NCI-H1436 treated with DMSO at 0.1 percent for 48 hours (cell line): ENCODE measurements at places on chromosomes 12 and 14.
A peak's percentile ranks its signal among the peaks of the same experiment; 100 is the strongest.

GRCh38 chr12:99767809-99768208, 120.3 kb downstream of the GARIN6 start:
- no peak for DNase-seq

DNA sequence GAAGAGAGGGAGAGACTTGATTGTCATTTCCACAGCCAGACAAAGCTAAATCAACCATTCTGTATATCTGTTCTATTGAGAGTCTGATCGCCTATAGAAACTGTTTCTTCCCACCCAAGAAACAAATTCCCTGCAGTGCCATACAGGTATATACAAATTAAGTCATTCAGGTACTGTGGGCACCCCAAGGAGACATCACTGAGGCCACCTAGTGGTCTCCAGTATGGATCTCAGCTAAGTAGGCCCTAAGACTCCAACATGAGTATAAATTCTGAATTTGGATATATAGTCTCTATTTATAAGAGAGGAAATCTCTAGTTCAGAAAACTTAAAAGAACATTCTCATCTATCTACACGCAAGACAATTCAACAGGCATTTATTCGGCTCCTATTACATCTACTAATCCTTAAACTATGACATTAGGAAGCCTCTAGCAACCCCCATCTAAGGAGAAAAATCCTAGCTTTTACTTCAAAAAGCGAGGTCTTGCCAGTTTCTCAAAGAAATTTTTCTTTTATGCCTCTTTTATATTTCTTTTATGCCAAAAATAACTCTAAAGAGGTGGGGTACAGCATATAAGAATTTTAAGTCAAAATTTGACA, 62.6 kb downstream of the DCAF5 start:
- no peak for DNase-seq

GRCh38 chr14:86464341-86464740, 934.4 kb downstream of the FLRT2 start:
- no peak for DNase-seq

- no peak for DNase-seq
Observed at GRCh38 chr12:43095669-43096280, 456.2 kb downstream of the ADAMTS20 start.

- no peak for DNase-seq
Observed at GRCh38 chr12:76029982-76030340, 1.6 kb downstream of the PHLDA1 start.

DNA sequence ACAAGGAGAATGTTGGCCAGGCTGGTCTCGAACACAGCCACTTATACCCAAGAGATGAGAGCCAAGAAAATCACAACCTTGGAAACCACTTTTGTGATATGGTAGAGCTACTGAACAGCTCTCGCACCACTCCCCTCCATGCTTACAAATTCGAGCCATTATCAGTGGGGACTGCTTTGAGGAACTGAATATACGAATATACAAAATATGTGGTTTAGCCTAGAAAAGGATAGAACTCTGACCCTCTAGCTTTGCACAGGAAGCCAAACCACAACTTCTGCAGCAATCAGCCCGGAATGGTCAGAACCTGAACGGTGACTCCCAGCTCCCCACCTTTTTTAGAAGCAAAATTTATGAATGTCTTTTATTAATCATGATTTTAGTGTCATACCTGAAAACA, 129.8 kb upstream of the TMEM132C start:
- DNase-seq, result no peak

GRCh38 chr14:103920981-103921854, 7.0 kb upstream of the TDRD9 start:
- peak; percentile 51 for DNase-seq

- peak; percentile 11 for DNase-seq
Observed at GRCh38 chr14:59274991-59275391, 86.5 kb downstream of the DAAM1 start.

DNA sequence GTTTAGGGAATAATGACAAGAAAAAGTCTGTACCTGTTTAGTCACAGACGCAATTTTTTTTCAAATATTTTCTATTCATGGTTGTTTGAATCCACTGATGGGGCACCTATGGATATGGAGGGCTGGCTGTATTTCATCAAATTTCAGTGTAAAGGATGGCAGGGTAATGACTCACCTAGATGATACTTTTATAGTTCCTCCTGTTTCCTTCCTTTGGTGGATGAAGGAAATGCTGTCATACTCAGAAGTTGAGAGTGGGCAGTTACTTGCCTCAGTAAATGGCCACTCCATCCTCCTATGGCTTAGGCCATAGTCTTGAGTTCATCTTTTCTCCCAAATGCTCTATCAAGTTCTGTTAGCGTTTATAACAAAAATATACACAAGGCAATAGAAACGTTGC, 18.9 kb upstream of the C12orf71 start:
- DNase-seq, result no peak

DNA sequence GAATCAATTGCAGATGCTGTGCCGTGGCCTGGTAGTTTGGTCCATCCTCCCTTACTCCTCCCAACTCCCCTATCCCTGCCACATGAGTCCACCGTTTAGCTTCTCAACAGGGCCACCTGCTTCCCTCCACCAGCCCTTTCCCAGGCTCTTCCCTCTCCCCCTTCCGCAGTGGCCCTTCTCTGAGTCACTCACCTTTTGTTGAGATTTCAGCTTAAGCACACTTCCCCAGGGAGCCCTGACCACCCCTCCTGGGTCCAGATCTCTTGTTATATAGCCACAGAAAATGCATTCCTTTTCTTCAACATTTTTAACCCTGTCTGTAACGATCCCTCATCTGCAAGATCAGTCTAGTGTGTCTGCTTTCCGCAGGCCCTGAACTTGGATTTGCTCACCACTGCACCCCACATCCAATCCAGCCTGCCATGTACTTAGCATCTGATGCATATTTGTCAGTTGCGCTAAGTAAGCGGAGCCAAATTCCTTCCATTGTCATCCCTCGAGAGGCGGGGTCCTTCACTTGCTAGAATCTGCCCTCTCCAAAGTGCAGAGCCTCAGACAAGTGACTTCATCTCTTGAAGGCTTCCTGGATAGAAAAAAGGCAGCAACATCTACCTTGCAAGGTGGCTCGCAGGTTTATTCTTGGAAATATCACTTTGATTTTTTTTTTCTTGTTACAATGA, 41.1 kb downstream of the TMEM63C start:
- DNase-seq, result no peak

DNA sequence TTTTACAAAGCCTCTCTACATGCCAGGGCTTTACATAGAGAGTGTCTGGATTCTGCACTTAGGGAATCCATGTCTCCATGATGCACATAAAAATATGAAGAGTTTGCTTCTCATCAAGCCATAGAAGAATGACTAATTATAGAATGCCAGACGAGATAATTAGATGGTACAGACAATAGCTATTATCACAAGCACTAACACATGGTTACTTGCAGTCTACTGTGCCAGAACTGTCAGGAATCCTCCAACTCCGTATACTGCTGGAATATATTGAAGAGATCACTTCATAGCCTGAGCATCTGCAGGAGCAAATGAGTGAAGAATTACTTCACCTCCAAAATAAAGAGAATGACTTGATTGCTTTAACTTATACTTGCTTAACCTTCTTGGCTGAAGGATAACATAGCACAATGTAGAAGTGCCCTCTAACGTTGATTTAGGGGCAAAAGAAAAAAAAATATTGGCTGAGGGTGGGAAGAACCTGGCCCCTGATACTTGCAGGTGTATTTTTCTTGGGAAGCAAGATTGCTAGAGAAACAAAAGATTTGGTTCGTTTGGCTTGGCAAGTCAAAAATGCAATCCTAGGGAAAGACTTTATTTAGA, 272.8 kb upstream of the FAR2 start:
- no peak for DNase-seq

GRCh38 chr14:102481791-102482238, 27.8 kb downstream of the ANKRD9 start:
- no peak for DNase-seq

- DNase-seq, result no peak
Observed at GRCh38 chr12:46404225-46404631, 31.7 kb upstream of the SLC38A2 start.

- DNase-seq, result no peak
Observed at GRCh38 chr14:50865391-50866076, 6.3 kb upstream of the ABHD12B start.

DNA sequence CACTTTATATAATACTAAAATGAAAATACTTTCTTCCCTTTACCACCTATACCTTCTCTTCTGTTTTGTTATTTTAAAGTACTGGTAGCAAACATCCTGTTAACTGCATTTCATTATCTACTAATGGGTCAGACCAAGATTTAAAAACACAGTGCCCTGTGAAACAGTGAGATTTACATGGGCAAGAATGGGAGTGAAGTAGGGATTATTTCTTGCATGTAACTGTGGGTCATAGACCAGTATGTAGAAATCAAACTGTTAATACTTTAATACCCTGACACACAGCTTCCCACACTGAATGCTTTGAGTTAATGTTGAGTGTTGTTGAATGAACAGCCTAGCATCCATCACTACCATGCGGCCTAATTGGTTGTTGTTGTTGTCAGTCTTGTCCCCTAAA, 61.6 kb downstream of the PLEKHA5 start:
- DNase-seq, result no peak

- DNase-seq, result peak; percentile 29
Observed at GRCh38 chr12:46548605-46549071, 176.1 kb upstream of the SLC38A2 start.

DNA sequence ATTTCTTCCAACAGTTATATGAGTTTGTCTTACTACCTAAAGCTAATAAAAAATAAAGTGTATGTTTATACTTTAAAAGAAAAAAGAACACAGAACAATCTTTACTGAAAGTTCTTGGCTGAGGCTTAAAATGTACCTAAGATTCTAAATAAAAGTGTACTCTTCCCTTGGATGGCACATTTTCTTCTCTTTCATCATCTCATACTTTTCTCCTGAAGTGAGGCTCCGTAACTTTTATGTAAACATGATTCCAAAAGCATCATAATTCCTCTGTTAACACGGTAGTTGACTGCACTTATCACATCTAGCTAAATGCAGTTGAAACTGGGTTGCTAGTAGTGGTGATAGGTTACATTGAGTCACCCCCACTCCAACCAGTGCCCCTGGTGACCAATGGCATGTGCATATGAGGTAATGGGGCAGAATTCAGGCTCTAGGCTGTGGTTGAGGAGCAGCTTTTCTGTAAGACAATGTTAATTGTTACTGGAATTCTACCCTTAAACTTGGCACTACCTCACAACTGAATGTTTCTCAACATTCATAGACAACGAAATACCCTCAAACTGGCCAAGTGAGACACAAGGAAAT, 38.4 kb downstream of the WASHC3 start:
- no peak for DNase-seq

GRCh38 chr12:122837306-122838265, 2.3 kb downstream of the HIP1R start:
- no peak for DNase-seq

- no peak for DNase-seq
Observed at GRCh38 chr12:113955109-113955970, 10.8 kb downstream of the RBM19 start.

GRCh38 chr14:89910691-89911009, 43.9 kb downstream of the EFCAB11 start:
- no peak for DNase-seq

GRCh38 chr12:57161491-57161890, 14.1 kb upstream of the LRP1-AS start:
- no peak for DNase-seq

GRCh38 chr12:5889381-5890047, 55.5 kb downstream of the ANO2 start:
- DNase-seq, result no peak

- no peak for DNase-seq
Observed at GRCh38 chr12:80053051-80053790, 46.1 kb upstream of the OTOGL start.

DNA sequence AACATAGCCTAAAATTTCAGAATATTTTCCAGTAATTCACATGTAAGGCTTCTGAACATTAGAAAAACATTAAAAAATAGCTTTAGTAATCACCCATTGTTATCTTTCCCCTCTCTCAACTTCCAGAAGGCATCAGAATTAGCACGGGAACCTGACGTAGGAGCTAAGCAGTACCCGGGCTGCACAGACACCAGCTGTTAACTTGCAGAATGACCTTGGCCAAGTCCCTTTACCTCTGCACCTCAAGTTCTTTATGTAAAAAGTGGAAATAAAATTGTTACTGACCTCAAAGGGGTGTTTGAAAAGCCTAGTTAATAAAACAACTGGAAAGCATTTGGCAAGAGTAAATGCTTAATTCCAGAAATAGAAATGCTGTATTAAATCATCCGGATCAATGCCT, 7.2 kb downstream of the TPH2 start:
- DNase-seq, result no peak

- DNase-seq, result no peak
Observed at GRCh38 chr12:115609347-115609746, 668.1 kb downstream of the MED13L start.

DNA sequence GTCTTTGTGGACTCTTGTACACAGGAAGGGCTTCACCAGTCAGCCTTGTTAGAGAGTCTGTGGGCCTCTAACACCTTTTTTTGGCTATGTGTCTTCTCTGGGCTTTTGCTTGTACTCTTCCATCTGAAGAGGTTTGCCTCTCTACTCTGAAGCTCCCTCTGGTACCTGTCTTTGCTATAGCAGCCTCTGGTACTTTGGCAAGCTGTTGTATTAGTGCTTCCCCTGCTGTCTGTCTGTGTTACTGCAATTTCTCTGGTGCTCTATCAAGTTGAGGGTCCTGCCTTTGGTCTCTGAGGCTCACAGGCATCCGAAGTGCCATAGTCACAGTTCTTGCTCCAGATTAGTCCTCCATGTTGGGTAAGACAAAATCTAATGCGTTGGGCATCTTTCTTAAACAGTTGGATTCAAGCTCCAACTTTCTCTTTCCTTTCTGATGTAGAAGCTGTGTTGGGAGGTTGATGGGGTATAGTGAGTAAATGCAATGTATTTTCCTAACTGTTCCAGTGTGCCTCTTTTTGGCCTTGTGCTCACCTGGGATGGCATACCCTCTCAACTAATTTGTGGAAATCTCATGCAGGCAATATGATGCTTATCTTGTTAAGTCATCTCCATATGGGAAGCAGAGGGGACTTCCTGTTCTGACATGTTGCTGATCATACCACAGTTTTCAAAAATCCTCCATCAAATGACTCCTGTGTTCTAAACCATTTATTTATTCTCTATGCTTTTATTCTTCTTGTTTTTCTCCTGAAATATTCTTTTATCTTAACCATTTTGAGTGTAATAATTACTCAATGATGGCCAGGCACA, 88.8 kb downstream of the ATF7IP start:
- peak; percentile 5 for DNase-seq

DNA sequence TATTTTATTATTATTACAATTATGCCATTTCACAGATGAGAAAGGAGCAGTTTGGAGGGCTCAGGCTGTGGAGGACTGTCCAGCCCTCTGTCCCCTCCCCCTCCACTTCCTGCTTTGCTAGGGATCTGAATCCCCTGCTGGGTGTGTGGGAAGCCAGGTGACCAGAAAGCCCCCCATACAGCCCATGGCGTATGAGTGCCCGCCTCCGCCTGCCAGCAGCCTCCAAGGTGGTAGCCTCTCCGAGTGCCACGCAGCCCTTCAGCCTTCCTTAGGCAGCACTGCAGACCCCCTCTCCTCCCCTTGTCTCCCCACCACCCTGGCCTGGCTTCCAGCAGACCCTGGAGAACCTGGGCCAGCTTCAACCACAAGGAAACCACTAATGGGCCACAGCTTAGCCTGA, 12.6 kb downstream of the DTX1 start:
- DNase-seq, result no peak
